ENCODE measurements at places on chromosomes 11 and 22.

DNA sequence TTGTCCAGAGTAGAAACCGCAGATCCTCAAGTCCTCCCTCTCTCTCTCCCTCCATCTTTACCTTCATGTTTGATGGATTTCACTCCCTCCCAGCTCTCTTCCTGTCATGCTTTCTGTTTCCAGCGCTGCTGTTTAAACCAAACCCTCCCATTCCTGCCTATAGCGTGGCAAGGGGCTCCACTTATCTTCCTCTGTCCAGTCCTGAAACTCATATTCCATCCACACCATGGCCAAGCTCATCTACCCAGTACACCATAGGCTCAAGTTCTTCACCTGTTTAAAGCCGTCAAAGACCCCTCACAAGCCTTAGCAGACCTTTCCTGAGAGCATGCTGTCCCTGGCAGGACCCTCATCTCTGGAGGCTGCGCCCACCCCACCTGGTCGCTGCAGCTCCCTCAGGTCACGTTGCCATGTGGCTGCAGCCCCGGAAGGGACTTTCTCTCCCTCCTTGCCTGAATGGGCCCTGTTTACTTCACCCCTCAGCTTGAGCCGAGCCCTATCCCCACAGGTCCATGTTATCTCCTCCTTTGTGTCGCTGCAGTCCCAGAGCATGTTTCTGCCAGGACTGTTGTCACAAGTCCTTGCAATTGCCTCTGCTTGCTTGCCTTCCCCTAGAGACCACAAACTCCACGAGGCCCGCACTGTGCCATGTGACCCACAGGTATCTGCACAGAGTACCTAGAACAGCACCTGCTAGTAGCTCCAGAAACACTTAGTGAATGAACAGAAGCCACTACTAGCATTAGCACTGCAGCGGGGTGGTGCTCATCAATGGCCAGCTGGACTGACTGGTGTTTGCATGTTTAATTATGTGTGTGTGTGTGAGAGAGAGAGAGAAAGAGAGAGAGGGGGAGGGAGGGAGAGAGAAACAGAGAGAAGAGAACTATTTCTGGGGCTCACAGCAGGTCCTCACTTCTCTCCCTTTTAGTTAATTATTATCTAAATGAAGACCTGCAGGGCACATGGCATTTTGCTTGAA lies 149.4 kb upstream of the SNX19 start:
- no peak for DNase-seq

DNA sequence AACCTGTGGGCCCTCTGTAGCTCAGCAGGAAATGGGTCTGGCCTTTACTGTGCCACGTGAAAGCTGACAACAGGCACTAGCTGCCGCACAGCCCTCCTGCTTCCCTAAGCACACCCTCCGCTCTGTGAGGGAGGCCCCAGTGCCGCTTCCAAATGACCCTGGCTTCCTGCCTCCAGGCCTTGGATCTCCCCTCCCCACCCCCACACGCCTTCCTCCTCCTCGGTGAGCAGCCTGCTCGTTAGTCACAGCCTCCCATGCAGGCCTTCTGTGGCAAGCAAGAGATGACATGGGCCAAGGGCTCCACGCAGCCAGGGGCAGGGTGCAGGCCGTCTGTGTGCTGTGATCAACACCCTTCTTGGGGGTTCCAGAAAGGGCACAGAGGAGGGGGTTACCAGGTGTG lies 15.3 kb upstream of the RASL10A start:
- peak; percentile 48 for DNase-seq

DNA sequence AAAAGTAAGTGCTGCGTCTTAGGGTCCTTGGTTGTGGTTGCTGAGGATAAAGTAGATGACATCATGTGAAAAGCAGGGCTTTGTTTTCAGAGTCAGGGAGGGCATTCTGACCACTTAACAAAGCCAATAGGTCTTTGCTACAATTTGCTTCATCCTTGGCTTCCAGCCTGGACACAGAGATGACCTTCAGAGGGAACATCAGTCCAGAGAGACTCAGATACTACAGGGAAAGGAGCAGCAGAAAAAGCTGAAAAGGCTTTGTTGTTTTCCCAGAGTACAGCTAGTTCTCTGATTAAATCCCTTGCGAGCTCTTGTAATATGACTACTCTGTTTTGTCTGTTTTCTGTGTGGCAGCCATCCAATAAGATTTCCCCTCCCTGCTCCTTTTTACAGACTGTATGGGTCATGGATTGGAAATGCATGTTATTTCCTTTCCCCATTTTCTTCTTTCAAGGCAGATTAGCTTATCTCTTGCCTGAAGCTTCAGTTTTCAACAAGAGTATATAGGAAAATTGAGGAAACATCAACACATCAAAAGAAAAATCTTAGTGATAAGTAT lies 31.9 kb downstream of the ATG13 start:
- DNase-seq = peak; percentile 23

- DNase-seq = no peak
Measured at GRCh38 chr11:120410622-120411380, 74.6 kb downstream of the ARHGEF12 start.

- peak; percentile 78 for DNase-seq
Measured at GRCh38 chr11:126115816-126116331, 53.2 kb upstream of the CDON start.

DNA sequence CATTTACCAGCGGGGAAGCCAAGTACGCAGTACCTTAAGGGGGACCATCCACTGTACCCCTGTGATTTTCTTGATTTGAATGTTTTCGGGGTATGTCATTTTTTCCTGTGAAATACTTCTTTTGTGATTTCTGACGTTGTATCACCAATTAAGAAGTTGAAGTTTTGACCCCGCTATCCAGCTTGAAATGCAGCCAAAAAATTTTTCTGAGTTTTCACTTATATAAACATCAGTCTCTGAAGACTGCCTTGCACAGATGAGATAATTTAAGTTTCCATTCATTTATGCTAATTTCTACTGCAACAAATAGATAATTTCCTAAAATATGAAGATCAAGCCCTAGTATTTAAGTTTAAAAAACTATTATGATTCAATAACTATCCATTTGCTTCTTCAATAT lies 20.0 kb downstream of the CTSC start:
- no peak for DNase-seq

Measured in G401 (cell line).